HFFc6 (cell line): ENCODE measurements at places on chromosomes 2 and 18. TPM values are rescaled to one million over a fixed set of nuclear protein-coding genes. Genes with fewer than 3 reads are reported as not detected.

DNA sequence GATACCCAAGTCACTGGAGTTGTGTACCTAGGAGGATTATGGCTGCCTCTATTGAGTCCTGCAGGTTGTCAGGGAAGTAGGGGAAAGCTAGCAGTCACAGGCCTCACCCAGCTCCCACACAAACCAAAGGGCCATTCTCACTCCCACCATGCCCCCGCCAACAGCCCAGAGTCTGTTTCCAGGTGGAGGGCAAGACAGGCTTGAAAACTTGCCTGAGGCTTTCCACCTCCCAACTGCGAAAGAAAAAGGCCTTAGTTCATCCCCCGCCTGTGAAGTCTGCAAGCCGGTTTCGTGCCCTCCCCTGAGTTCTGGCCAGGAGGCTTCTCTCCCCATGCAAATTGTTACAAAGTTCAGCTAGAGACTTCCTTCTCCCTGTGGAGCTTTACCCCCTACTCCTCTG lies 270.3 kb downstream of the TXNL1 start:
- DNase-seq = no peak

- no peak for DNase-seq
Observed at GRCh38 chr2:118460425-118460824, 372.2 kb downstream of the INSIG2 start.

GRCh38 chr2:17748745-17749144 lies 4.9 kb downstream of the SMC6 start:
- no peak for DNase-seq

GRCh38 chr18:52667463-52668065 lies 327.6 kb downstream of the DCC start:
- no peak for DNase-seq

GRCh38 chr18:21714474-21714873 lies 9.9 kb upstream of the ABHD3 start:
- DNase-seq = no peak

AMER3 gene
- total RNA-seq = not detected in 3 replicates

- no peak for DNase-seq
Observed at GRCh38 chr2:105787376-105788318, 42.9 kb downstream of the NCK2 start.

DNA sequence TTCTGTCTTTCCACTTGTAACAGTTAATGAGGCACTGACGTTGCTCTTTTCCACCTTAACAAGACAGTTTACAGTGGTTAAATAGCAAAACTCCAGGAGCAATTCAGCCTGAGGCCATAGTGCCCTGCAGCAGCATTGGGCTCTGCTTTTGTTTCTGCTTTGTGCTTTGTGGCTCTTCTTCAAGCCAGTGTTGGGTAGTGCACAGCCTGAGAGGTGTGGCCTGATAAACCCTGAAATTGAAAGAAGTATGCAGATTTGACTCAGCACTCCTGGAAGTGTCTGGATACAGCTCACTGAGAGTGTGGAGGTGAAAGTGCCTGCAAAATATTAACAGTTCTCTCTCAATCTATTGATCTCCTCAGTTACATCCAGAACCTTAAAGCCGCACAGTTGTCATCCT lies 63.0 kb downstream of the STK25 start:
- DNase-seq = peak; percentile 2

DNA sequence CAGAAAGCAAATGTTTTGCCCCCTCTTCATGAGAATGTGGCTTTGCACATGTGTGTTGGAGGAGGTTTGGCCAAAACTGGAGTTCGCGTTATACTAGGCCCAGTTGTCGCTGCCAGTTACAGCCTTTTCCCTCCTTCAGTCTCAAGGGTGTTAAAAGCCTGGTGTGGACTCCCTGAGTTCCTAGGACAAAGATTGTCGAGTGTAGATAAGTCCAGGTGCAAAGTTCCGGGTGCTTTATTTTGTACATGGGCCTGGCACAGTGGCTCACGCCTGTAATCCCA lies 542 bp upstream of the RNF103 start:
- DNase-seq = no peak

- DNase-seq = no peak
Observed at GRCh38 chr18:8823530-8823929, 118.2 kb downstream of the MTCL1 start.

MEIS1 gene
- total RNA-seq = 68.6 and 74.3 TPM in 2 replicates

GRCh38 chr18:34659579-34660517 lies 50.2 kb upstream of the DTNA start:
- DNase-seq = peak; percentile 97

LMAN1 gene
- total RNA-seq = 128 to 149 TPM (median 138 TPM) in 3 replicates

RFX8 gene
- 2.8 to 6.0 TPM (median 5.3 TPM) in 3 replicates for total RNA-seq

DNA sequence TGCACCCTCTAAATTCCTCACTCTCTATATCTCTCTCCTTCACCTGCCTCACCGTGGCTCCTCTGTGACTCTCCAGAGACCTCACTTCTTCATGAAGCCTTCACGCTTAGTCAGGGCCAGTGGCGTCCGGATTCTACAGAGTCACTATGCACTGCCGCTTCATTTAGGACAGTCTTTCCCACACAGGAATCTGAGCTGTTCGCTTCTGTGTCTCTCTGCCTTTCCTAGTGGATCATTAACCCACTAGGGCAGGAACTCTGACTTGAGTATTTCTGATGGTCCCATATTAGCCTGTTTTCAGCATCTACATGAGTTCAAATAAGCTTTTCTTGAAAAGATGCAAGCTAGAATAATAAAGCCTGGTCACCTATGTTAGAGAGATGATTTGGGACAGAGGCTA lies 180.2 kb upstream of the DOK6 start:
- DNase-seq = no peak

DNA sequence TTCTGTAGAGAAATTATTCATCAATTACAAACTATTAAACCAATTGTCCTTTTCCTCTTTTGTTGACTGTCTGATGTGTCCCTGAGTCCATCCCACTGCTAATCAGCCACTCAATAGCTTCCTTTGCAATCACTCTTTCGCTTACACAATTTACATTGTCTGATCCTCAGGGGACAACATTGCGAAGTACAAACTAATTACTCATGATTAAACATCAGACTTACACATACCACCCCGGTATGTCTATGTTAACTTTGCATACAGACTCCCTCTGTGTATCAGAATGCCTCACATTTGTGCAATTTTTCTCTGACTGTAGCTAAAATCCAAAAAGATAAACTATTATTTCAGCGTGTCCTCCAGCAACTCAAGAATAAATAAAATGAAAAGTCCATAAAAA lies 264.4 kb upstream of the REV1 start:
- DNase-seq = no peak

- DNase-seq = no peak
Observed at GRCh38 chr2:71559080-71559827, 105.9 kb downstream of the DYSF start.

- DNase-seq = no peak
Observed at GRCh38 chr18:11149441-11150270, at the start of gene PIEZO2. TSS of gene PIEZO2 (minus strand) at chr18:11149569. CDS start at chr18:11148588, 981 bp downstream.

DNA sequence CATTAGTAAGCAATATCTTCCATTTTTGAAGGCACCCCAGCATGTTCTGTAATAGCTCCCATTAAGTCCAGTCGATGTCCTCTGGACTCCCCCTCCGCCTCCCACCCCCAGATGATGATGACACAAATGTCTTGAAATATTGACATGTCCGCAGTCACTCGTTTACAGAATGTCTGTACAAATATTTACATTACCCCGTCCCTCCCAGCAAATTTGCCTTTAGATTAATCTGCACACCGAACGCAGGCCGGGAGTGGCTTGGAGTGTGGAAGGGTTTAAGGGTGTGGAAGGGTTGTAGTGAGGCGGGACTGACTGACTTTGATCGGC lies 853 bp upstream of the OSBPL6 start:
- no peak for DNase-seq
